ENCODE measurements at places on chromosomes 1 and 21.

DNA sequence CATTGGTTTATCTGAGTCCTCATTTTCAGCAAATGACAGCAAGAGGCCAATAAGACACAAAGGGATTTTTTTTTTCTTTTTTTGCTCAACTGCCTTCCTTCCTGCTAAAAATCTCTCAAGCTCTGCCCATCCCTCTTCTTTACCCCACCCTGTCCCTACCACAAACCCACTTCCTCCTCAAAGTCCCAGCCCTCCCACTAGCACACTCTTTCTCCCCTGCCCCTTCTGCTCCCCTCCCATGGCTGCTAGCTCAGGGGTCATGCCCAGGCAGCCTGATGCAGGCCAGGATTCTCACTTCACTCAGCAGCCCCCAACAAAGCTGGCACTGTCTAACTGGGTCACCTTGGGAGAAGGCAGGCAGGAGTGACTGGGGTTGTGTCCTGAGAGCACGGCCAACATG lies 28.8 kb upstream of the PPP2R5A start:
- no peak for DNase-seq

GRCh38 chr1:220544901-220545303 lies 17.0 kb downstream of the MARK1 start:
- DNase-seq: no peak

DNA sequence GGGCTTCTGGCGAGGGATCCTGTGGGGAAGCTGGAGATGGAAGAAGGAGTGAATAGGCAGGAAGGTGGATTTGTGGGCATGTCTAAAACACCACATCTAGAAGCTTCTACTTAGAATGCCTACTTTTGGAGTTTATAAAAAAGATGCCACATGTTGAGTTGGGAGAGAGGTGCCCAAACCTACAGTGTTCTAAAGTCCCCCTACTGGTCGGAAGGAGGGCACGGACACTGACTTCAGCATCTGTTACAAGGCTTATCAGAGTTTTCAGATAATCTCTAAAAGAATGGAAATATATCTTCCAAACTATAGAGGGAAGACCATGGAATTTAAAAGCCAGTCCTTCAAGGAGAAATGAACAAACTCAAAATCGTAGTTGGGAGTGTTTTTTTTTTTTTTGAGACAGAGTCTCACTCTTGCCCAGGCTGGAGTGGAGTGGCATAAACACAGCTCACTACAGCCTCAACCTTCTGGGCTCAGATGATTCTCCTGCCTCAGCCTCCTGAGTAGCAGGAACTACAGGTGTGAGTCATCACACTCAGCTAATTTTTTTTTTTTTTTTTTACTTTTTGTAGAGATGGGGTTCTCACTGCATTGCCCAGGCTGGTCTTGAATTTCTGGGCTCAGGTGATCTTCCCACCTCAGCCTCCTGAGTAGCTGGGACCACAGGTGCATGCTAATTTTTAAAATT lies 14.8 kb downstream of the IBA57 start:
- no peak for DNase-seq

- no peak for DNase-seq
Observed at GRCh38 chr1:78869136-78869535, 137.4 kb downstream of the ADGRL4 start.

Measured in Right ventricle myocardium inferior (tissue), 1 donor.